NCI-H1092 (cell line): ENCODE measurements at places on chromosomes 2 and 18.

DNA sequence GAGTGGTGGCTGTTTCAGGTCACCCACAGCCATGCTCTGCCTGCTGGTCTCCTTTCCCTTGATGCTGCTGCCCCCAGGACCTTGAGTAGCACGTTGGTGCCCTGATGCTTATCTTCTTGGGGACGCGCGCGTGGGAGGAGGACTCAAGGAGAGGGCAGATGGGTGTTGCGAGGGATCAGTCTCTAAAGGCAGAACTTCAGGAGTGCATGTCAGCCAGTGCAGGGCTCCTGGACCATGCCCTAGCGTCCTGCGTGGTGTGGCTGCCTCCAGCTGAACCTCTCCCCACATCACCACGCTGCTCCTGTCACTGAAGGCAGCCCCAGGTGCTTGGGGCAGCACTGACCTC lies 62.5 kb upstream of the GLI2 start:
- no peak for DNase-seq

DNA sequence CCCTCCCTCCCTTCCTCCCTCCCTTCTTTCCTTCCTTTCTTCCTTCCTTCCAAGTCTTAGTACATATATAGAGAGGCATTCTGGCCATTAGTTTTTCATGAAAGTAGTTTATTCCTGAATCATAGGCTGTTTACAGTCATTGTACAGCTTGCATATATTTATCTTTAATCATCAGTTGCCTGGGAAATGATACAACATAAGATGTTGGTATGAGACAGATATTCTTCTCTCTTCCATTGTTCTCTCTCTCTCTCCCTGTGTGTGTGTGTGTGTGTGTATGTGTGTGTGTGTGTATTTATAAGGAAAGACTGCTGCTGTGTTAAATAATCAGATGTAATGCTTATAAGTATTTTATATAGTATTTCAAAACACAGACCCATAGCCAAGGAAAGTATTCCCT lies 289.8 kb upstream of the UBE2E3 start:
- no peak for DNase-seq

DNA sequence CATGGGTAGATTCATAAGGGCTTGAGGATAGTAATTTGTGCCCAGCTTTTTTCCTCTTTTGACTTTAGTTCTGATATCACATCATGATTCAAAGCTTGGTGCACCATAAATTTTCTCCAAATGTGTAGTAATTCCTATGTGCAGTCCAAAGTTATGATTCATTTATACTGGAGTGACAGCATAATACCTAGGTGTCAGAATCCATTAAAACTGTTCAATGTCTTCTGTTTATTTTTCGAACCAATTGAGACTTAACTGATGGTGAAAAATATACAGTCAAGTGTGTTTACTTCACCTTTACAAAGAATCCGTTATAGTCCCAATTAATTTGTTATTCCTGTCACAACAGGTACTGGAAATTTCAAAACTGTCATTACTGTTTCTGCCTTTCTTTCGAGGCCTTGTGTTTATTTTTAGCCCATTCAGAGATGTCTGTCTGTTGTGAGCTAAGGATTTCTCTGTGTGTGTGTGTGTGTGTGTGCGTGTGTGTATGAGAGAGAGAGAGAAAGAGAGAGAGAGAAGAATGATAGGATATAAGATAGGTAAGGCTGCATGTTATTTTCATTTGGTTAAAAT lies 389.7 kb upstream of the ATP5MC3 start:
- no peak for DNase-seq

DNA sequence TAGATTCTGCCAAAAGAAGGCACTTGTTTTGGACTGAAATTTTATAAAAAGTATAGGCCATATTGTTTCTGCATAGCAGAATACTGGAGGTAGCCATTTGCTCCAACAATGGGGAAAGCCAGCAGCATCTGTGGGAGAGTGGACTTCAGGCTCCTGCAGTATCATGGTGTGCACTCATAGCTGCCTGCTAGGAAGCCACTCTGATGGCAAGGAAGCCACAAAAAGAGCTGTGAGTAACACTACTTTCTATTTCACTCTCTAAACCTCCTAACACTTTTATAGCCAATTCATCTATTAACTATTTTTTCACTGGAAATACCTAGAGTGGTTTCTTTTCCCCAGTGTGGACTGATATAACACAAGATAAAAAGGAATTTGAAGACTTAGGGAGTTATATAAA lies 144.4 kb upstream of the KCNJ3 start:
- no peak for DNase-seq

GRCh38 chr2:241224018-241224850 lies 35.8 kb downstream of the ANO7 start:
- no peak for DNase-seq

GRCh38 chr18:58756148-58756547 lies 84.9 kb downstream of the MALT1 start:
- DNase-seq, result no peak

GRCh38 chr2:222375798-222376197 lies 48.5 kb upstream of the SGPP2 start:
- DNase-seq, result no peak

GRCh38 chr2:65402323-65402722 lies 30.1 kb downstream of the SPRED2 start:
- DNase-seq, result no peak

- DNase-seq, result no peak
Observed at GRCh38 chr2:36697424-36698066, 1.0 kb downstream of the VIT start.

GRCh38 chr18:57743008-57743407 lies 60.1 kb downstream of the ATP8B1 start:
- no peak for DNase-seq

DNA sequence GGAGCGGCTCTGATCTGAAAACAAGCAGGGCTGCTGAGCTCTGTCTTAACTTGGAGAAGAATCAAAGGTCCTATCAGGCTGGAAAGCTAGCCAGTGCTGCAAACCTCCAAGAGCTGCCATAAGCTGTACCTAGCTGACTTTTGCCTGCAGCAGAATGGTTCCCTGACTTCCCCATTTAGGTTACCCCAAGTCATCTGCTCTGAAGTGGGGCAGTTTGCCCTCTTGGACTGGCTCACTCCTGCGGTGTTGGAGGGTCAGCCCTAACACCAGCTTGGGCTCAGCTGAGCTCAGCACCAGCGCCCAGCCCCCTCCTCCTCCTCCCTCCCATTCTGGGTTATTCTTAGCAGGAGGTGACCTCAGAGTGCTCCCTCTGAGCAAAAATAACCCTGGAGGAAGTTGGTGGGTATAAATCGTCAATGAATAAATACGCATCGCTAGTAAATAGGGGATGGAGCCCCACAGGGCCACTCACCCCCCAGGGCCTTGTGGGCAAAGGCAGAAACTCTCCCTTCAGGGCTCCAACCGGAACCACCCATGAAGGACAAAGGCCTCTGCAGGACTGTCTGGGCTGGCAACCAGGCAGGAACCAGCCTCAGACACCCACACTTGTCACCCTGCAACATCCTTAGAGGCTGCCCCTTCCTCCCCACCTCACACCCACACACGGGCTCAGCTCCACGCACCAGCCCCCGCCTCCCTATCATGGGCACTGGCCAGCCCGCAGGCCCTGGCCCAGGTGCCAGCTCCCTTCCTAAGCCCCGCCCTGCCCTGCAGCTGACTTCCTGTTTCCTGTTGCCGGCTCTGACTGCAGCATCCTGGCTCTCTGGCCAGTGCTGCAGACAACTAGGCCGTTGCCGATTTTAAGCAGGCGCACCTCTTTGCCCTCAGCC lies 46.9 kb downstream of the DNMT3A start:
- DNase-seq, result peak; percentile 54

GRCh38 chr2:164688896-164689419 lies 67.7 kb upstream of the GRB14 start:
- no peak for DNase-seq

GRCh38 chr2:96181529-96181928 lies 27.1 kb downstream of the STARD7 start:
- DNase-seq, result no peak

GRCh38 chr2:38496927-38497669 lies 105.6 kb downstream of the HNRNPLL start:
- DNase-seq, result no peak

- no peak for DNase-seq
Observed at GRCh38 chr2:200845194-200845593, 19.3 kb downstream of the CLK1 start.

DNA sequence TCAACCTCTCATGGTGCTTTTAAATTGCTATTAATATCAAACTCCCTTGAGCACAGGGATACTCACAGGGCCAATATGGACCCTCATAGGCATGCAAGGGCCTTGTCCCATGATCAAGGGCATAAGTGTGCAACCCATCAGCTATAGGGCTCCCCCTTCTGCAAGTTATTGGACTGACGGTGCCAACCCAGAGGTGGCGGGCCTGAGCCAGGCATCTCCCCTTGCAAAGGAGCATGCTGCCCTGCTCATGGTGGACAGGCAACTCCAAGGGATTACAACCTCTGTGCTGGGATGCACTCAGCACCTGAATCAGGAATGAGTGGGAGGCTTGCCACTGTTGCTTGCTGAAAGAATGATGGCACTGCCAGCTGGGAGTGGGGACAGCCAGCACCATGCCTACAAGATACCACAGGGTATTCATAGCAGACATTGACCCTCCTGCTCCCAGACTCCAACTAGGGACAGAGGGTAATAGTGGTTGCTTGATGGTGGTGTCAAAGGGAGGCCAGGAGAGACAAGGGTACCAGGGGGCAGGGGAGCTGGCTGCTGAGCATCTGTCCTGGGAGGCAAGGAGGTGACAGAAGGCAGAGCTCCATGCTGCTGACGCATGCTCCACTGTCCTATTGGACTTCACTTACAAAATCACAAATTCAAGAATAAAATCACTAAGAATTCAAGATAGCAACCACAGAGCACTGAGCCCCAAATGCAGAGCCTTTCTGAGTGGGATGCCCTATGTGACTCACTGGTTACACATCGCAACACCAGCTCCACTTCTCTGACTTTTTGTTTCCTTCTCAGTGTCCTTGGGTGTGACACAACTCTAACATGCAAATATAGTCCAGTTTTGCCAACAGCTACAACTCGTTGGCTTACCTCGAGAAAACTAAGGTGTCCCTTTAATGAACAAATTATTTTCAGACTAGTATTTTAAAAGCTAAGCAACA lies 157.1 kb upstream of the CCDC150 start:
- no peak for DNase-seq

- DNase-seq, result no peak
Observed at GRCh38 chr2:6724605-6725140, 141.0 kb downstream of the CMPK2 start.

DNA sequence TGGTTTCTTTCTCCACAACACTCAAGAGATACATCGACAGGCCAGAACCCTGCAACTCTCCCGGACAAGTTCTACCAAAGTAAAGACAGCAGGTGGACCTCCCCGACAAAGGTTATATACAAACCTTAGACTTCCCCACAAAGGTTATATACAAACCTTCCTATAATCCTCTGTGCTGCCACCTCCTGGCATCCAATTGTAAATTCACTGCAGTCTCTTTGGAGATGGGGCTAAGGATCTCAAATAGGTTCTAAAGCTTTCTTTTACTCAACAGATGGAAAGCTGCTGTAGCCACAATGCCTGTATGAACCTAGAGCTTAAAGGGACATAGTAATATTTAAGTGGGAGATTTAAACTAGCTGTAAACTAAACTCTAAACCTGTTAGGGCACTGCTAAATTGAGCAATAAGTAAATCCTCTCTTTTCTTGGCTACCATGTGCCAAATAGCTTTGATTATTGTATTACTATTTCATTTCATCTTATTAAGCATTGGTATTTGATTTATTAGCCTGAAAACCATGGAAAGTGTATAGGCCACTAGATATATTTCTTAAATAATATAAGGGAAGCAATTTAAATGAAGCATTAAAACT lies 9.8 kb upstream of the MREG start:
- DNase-seq, result no peak

- DNase-seq, result no peak
Observed at GRCh38 chr18:26657631-26658581, 109.6 kb upstream of the KCTD1 start.

DNA sequence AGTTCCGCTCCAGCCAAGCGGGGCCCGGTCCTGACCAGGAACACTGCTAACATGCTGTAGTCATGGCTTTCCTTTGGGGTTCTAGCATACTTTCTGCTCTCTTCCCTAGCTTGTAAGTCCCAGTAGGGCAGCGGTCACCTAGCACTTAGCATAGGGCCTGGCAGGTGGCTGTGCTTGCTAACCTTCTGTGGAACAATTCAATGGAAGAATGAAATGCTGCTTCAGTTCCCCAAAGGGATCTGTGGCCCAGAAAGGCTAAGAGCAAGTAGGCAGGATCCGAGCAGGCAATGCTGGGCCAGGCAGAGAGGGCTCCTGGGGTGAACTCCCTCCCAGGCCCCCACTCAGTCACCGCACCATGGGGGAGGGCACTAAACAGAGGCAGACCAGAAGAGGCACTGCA lies 266.8 kb downstream of the CELF4 start:
- no peak for DNase-seq

DNA sequence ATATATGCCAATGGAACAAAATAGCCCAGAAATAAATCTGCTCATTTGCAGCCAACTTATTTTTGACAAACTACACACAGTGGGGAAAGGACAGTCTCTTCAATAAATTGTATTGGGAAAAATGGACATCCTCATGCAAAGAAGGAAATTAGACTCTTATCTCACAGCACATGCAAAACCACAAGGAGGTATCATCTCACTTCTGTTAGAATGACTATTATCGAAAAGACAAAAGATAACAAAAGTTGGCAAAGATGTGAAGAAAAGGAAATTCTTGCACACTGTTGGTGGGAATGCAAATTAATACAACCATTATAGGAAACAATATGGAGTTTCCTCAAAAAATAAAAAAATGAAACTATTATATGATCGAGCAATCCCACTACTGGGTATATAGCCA lies 16.3 kb upstream of the WDR75 start:
- DNase-seq, result no peak

GRCh38 chr2:65300761-65301711 lies 73.4 kb downstream of the ACTR2 start:
- peak; percentile 17 for DNase-seq

DNA sequence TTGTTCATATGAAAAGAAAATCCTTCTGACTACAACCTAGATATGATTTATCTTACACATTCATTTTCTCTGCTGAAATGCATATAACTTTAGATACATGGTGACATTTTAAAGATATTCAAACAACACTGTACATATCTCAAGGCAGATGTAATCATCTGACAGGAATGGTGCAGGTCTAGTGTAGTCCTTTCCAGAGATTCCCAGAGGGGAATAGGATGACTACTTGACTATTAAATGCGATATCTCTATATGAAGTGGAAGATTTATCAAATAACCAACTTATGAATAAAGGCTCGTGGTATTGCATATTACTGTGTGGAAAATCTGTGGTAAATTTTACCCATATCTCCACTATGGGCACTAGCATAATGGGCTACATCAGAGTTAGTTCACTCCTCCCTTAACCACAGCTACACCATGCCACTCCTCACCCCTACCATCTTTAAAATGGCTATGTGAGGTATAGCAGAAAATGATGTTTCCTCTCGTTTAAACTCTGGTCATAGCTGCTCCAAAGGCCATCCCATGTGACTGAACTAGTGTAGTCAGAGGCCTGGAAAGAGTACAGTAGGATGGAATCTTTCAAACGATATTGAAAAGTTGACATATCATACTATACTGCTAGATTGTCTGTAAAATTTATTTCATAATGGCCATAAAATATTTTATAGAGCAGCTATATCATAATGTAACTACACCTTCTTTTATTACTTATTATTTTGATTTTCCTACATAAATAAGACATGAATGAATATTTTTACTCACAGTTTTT lies 9.1 kb upstream of the ITPRID2 start:
- DNase-seq, result no peak

- no peak for DNase-seq
Observed at GRCh38 chr2:134110532-134110931, 143.3 kb upstream of the MGAT5 start.

GRCh38 chr18:8890957-8891464 lies 185.7 kb downstream of the MTCL1 start:
- DNase-seq, result no peak
